Stimulated activated CD4-positive, alpha-beta T cell treated with anti-CD3 and anti-CD28 coated beads, Interleukin-1b, Interleukin-23, amount 100 ng/mL, for 4 hours (primary cell): ENCODE measurements at places on chromosomes 12 and 14.

- no peak for DNase-seq
These were observed 114.2 kb downstream of the STXBP6 start for GRCh38 chr14:24935796-24936195.

GRCh38 chr12:132253698-132254480 is 75.5 kb downstream of the GALNT9 start:
- no peak for DNase-seq

GRCh38 chr14:33454707-33455106 is 496.2 kb downstream of the EGLN3 start:
- DNase-seq, result no peak

DNA sequence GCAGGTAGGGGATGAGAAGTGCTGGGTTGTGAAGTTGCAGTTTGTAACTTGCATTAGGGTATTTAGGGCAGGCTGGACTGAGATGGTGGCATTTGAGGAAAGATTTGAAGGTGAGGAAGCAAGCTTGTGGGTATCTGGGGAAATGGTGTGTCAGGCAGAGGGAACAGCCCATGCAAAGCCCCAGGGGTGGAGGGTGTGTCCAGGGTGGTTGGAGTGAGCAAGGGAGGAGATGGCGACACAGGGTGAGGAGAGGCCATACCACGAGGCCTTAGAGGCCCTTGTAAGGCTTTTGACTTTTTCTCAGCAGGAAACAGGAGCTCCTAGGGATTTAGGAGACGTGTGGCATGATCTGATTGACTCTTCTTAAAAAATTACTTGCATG is 136.9 kb downstream of the NUAK1 start:
- no peak for DNase-seq

- no peak for DNase-seq
These were observed 8.8 kb downstream of the SUSD6 start for GRCh38 chr14:69620211-69620611.

GRCh38 chr12:68440068-68440581 is 108.0 kb upstream of the MDM1 start:
- DNase-seq, result no peak

GRCh38 chr12:75815756-75816155 is 215.8 kb downstream of the PHLDA1 start:
- DNase-seq, result no peak

DNA sequence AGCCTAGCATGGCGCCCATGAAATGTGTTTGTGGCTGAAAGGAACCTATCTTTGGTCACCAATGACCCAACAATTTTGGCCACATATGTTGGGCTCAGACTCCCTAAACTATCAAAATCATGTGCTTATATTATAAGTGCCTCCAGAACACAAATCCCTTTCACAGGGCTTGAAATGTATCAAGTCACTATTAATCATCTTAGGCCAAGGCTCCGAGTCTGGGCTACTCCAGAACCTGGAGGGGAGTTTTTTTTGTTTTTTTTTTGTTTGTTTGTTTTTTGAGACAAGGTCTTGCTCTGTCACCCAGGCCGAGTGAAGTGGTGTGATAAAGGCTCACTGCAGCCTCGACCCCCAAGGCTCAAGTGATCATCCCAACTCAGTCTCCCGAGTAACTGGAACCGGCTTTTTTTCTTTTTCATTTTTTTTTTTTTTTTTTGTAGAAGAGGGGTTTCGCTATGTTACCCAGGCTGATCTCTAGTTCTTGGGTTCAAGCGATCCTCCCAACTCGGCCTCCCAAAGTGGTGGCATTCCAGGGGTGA is 989 bp upstream of the DRAM1 start:
- no peak for DNase-seq

- DNase-seq, result no peak
These were observed 90.7 kb downstream of the PTCSC3 start for GRCh38 chr14:36085861-36086260.

GRCh38 chr12:66345956-66346355 is 43.7 kb downstream of the HELB start:
- DNase-seq, result no peak

DNA sequence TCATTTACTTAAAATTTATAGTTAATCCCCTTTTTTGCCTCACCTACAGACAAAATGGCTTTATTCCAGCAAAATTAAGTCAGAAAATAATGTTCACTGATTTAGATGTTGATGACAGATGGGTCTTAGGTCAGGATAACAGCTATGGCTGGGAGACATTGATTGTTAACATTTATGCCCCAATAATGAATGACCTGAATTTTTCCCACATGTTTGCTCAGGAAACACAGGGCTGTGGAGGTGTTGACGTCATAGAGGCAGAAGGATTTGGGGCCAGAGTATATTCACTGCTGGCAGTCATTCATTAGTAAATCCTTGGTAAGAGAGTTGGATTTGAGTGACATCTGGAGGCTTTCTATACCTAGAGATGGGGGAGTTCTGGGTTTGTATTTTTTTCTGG is 121.3 kb downstream of the PDE3A start:
- no peak for DNase-seq

- DNase-seq, result no peak
These were observed 9.4 kb downstream of the PARP11 start for GRCh38 chr12:3863756-3864155.

DNA sequence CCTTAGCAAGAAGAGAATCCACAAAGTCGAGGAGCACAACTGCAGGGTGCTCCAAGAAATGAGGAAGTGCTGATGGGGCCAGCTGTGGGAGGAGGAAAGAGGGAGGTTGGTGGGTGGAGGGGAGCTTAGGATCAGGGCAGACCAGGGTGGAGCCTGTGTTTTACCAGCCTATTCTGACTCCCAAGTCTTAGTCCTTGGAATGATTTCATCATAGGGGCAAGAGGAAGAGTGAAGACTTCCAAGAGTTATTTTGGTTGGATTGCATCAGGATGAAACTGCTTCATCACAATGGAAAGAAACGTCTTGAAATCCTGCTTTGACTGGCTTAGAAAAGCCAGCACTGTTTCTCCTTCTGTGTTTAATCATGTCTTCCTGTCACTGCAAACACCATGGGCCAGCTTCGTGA is 194.0 kb downstream of the DPF3 start:
- DNase-seq, result no peak

DNA sequence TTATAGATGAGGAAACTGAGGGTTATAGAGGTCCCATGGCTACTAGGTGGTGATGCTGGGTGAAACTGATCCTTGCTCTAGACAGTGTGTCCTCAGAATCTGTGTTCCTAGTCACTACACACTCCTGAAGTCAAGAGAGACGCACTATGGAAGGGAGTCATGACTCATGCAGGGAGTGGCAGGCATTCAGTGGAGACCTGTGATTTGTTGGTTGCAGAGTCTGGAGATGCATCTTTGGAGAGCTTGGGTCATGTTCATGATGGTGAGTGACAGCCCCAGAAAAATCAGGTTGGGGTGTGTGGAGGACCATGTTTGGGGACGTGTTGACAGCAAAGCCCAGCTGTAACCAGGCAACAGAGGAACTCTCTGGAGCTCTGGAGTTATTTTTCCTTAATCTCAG is 38.0 kb upstream of the FBXO21 start:
- no peak for DNase-seq

DNA sequence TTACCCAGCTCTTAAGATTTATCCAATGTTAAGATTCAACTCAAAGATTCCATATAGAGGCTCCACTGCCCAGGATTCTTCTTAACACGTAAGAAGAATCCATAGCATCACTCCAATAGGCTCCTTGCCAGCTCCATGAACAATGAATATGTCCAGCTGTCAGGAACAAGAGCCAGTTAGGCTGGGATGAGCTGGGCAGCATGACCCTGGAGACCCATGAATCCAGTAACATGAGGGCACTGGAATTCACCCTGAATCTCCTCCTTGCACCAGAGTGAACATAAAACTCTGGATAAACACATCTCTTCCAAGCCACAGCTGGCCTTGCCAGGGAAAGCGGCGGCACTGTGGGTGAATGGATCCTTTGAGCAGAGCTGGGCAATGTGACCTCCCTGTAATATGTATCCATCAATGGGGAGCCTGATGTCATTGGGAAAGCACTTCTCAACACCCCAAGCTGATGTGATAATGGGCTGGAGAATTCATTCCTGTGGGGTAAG is 24.4 kb upstream of the TC2N start:
- no peak for DNase-seq

DNA sequence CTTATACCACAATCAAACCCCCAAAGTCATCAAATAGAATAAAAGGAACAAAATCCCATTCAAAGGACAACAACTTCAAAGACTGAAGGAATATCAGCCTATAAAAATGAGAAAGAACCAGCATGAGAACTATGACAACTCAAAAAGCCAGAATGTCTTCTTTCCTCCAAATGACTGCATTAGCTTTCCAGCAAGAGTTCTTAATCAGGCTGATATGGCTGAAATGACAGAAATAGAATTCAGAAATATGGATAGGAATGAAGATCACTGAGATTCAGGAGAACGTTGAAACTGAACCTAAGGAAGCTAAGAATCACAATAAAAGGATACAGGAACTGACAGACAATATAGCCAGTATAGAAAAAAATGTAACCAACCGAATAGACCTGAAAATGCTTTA is 109.5 kb downstream of the SINHCAF start:
- DNase-seq, result no peak

- no peak for DNase-seq
These were observed 123.6 kb downstream of the TSPAN9 start for GRCh38 chr12:3200814-3201233.

GRCh38 chr12:113339540-113339939 is 4.6 kb upstream of the SLC8B1 start:
- DNase-seq, result no peak

DNA sequence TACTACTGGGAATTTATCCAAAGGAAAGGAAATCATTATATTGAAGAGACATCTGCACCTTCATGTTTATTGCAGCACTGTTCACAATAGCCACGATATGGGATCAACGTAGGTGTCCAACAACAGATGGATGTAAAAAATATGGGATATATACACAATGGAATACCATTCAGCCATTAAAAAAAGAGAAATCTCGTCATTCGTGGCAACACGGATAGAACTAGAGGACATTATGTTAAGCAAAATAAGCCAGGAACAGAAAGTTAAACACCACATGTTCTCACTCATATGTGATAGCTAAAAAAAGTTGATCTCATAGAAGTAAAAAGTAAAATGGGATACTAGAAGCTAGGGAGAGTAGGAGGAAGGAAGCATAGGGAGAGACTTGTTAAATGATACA is 82.9 kb upstream of the CLMN start:
- no peak for DNase-seq

DNA sequence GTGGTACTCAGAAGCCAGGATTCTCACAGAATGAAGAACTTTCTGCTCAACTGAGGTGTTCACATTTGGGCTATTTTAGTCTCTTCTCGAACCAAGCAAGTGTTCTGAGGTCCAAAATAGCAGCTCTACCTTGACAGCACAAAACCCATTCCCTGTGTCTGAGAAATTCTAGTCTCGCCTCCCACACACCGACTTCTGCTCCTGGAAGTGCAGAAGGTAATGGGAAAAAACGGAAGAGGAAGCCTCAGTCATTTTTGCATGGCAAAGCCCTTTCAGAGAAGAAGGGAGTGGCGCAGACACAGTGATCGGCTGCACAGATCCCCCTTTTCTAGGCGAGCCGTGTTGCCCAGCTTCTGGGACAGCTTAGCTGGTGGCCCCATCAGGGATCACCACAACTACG is 31.2 kb upstream of the VPS33A start:
- no peak for DNase-seq

GRCh38 chr12:98057701-98058100 is 457.7 kb upstream of the TMPO start:
- DNase-seq, result no peak

GRCh38 chr12:122366685-122367475 is 55.6 kb downstream of the CLIP1 start:
- DNase-seq, result no peak

- DNase-seq, result peak; percentile 85
These were observed 31.8 kb upstream of the PLEKHG6 start for GRCh38 chr12:6278439-6279255.

DNA sequence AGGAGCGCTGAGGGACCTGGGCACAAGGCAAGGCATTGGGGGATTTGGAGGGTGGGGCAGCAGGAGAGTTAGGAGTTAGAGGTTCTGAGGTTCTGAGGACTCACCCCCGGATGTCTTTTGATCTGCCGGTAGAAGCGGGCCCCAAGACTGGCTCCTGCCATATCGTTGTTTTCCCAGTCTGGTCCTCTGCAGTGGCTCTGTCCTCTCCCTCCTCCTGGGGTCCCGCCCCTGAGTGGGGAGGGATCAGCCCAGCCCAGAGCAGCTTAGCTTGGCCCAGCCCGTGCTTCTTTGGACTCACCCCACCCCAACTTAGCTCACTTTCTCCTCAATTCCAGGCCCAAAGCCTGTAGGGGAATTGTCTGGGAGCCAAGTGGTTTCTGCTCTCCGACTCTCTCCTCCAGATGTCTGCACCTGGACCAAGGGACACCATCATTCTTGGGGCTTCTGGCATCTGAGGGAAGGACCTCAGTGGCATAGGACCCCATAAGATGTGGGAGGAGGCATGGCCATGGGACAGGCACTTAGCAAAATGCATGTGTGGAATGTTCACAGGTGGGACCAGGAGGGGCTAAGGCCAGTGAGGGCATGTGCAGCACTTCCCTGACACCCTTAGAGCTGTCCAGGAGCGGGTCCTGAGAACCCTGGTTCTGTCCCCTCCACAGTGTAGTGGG is 7.5 kb downstream of the SHMT2 start:
- DNase-seq, result no peak

GRCh38 chr14:73333031-73333430 is 95.7 kb downstream of the PAPLN start:
- no peak for DNase-seq

DNA sequence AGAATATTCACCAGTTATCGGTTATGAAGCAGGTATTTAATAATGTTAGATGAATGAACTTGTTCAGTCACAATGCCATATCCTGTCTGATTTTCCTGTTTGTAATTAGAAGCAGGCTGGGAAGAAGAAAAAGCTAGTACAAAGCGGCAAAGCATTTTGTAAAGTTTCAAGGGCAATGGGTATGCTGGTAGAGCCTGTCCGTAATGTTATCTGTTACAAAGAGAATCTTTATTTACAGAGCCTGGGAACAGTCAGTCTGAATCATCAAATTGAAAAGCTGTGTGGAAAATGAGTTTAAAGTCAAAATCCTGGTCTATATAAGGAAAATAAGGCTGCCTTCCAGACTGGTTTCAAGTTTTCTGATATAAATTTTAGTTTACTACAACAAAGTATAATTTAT is 40.5 kb downstream of the PARP11 start:
- DNase-seq, result no peak
